ENCODE measurements at places on chromosomes 16 and 17. TPM values are rescaled to one million over a fixed set of nuclear protein-coding genes. Genes with fewer than 3 reads are reported as not detected.
A peak's percentile ranks its signal among the peaks of the same experiment; 100 is the strongest.

GRCh38 chr17:69302682-69303081, 24.3 kb downstream of the ABCA5 start:
- H3K36me3 ChIP-seq = no peaks in the 10 kb centered on the region
- no peak for DNase-seq
- no peaks in the 10 kb centered on the region for H3K4me1 ChIP-seq
- H3K27me3 ChIP-seq = no peaks in the 10 kb centered on the region
- H3K27ac ChIP-seq = no peak overlapping the region

DNA sequence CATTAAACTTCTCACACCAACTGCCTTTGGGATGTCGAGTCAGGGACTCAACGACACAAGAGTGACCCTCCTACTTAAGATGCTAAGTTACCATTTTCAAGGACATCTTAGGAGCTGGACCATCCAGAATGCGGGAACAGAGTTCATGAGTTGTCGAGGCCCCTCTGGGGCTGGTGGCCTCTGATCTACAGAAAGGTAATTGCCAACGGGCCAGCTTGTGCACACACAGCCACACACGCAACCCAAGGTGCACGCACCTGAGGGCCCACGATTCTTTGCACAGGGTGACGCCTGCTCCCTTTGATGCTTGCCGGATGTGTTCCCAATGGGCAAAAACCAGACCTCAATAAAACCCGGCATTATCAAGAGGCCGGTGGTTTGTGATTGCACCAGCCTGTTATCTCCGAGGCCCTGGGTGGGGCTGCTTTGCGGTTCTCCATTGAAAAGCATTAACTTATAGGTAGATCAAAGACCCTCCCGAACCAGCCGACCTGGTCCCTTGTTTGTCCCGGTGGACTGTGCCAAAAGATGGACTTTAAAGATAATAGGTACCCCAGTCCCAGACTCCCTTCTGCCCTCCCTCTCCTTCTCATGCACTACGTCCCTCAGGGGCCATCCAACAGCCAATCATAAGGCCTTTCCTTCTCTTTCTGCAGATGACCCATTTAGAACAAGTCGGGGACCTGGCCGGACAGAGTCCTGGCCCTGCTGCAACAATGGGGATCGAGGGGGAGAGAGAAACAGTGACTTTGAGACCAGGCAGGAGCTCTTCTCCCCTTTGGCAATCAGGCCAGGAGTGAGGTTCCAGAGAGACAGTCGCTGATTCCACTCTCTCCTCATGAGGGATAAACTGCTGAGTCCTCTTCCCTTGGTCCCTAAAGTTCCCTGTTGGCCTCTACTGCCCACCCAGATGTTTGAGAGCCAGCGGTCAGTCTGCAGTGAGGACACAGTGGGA, 292.5 kb downstream of the SOX9 start:
- H3K4me1 ChIP-seq = no peaks in the 10 kb centered on the region
- no peak overlapping the region for H3K4me3 ChIP-seq
- no peak overlapping the region for H3K27ac ChIP-seq
- H3K27me3 ChIP-seq = no peaks in the 10 kb centered on the region
- DNase-seq = no peak

GRCh38 chr17:7586673-7587419, 3.0 kb downstream of the SOX15 start:
- H3K27ac ChIP-seq = no peak overlapping the region
- peaks cover 9% of the 10 kb centered on the region for H3K36me3 ChIP-seq
- no peak for DNase-seq
- H3K4me3 ChIP-seq = no peak overlapping the region

GRCh38 chr16:6439129-6439528, 893.5 kb upstream of the RBFOX1 start:
- no peaks in the 10 kb centered on the region for H3K36me3 ChIP-seq
- H3K4me1 ChIP-seq = no peaks in the 10 kb centered on the region
- H3K27me3 ChIP-seq = no peaks in the 10 kb centered on the region
- H3K4me3 ChIP-seq = no peak overlapping the region
- H3K27ac ChIP-seq = no peak overlapping the region

GRCh38 chr17:48251950-48252349, 144.4 kb downstream of the SNX11 start:
- no peak overlapping the region for H3K4me3 ChIP-seq
- H3K4me1 ChIP-seq = no peaks in the 10 kb centered on the region
- no peak overlapping the region for H3K27ac ChIP-seq
- H3K27me3 ChIP-seq = no peaks in the 10 kb centered on the region
- DNase-seq = no peak
- no peaks in the 10 kb centered on the region for H3K36me3 ChIP-seq

DNA sequence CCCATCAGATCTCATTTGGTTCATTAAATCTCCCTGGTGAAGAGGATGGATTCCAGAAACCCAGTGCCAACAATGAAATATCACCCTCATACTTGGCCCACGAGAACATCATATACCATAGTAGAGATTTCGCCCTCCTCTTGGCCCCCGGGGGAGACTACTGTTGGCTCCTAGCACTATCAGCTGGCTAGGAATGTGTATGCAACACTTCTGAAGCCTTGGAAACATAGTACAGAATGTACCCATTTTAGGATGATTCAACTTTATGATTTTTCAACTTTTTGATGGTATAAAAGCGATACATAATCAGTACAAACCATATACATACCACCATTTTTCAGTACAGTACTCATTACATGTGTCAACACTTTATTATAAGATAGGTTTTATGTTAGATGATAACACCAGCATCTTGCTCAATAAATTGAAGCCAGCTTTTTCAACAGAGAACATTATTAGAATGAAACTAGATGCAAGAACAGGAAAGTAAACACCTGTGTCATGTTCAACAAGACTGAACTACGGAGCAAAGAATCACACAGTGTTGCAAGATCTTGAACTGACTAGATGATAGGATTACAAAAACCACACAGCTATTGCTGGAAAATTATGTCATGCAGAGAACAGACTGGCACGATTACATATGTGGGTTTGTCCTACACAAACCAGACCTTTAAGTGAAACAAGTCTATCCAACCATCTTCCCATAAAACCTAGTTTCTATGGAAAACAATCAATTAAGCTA, 17.2 kb downstream of the RSL1D1 start:
- H3K27ac ChIP-seq = no peak overlapping the region
- H3K36me3 ChIP-seq = peaks cover 15% of the 10 kb centered on the region
- H3K27me3 ChIP-seq = no peaks in the 10 kb centered on the region

GRCh38 chr17:82490512-82491195, 28.9 kb upstream of the FOXK2 start:
- no peaks in the 10 kb centered on the region for H3K27me3 ChIP-seq
- H3K27ac ChIP-seq = no peak overlapping the region
- H3K4me1 ChIP-seq = peaks cover 10% of the 10 kb centered on the region
- H3K4me3 ChIP-seq = no peak overlapping the region
- DNase-seq = no peak
- H3K36me3 ChIP-seq = peaks cover 1% of the 10 kb centered on the region

DNA sequence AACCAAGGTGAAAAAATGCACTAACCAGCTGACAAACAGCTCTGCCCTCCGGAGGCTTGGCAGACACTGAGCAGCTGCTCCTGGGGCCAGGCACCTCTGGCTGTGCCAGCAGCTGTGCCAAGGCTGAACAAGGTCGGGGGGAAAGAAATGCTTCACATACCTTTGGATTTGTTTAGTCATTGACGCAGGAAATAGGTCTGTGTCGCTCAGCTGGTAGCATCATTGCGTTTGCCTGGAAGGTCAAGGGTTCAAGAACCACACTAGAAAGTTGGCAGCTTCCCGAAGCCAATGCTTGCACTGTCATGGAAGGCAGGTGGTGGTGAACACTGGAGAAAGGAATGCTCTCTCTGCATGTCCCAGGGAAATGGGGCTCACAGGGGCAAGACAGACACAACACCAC, 63.5 kb downstream of the PCTP start:
- H3K27ac ChIP-seq = peak overlapping the region; percentile 68
- H3K4me1 ChIP-seq = no peaks in the 10 kb centered on the region
- no peak for DNase-seq
- no peak overlapping the region for H3K4me3 ChIP-seq
- no peaks in the 10 kb centered on the region for H3K27me3 ChIP-seq

The RTN4RL1 gene
- 0.32 TPM for polyA plus RNA-seq

DNA sequence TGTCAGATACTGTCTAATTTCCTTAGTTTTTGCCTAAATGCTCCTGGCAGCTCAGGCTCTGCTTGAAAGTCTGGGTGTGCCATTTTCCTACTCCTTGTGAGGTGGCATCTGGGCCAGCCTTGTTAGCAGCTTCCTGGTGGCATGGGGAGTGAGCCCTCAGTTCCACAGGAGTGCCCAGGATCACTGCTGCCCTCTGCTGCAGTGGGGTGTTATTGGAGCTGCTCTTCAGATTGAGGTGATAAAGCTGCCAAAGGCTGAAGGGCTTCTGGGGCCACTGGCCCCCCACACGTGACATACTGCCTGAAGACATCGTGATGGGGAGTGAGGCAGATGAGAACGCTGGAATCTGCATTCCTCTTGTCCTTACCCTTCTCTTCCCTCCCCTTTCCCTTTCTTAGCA, 27.4 kb downstream of the CEP95 start:
- H3K4me1 ChIP-seq = no peaks in the 10 kb centered on the region
- no peak overlapping the region for H3K4me3 ChIP-seq
- no peaks in the 10 kb centered on the region for H3K27me3 ChIP-seq
- no peak for DNase-seq
- no peak overlapping the region for H3K27ac ChIP-seq
- H3K36me3 ChIP-seq = peaks cover 68% of the 10 kb centered on the region

DNA sequence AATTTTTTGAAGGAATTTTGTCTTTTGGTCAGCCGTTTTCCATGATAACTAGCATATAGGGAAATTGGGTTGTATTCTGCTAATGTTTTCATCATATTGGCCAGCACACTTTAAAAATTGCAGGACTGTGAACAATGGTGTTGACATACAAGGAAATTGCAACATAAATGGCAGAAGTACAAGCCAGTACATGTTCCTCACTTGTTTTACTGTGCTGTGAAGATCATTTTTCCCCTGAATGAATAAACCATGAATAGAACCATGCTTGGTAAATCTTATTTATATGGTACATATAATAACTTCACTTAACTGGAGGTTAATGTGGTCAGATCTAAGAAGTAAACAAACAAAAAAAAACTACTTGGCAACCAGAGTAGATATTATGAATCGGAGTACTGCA, 22.8 kb downstream of the OMG start:
- H3K27ac ChIP-seq = no peak overlapping the region
- no peak for DNase-seq
- H3K4me1 ChIP-seq = no peaks in the 10 kb centered on the region
- no peak overlapping the region for H3K4me3 ChIP-seq
- no peaks in the 10 kb centered on the region for H3K36me3 ChIP-seq

DNA sequence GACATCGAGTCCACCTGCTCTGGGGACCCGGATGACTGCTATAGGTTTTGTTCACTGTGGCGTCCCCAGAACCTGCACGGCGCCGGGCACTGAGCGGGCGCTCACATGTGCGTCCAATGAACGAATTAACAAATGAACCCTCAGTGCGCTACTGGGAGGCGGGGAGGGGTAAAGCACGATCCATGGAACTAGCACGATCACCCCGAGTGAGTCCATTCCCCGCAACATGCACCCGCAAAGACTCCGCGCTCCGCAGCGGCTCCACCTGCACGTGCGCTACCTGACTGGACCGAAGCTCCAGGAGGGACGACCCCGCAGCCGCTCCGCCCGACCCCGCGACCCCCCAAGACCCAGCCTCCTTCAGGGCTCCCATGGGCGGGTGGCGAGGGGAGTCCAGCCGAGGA, 491 bp downstream of the TRAP1 start:
- H3K4me3 ChIP-seq = peak overlapping the region; percentile 88
- H3K27me3 ChIP-seq = no peaks in the 10 kb centered on the region
- no peaks in the 10 kb centered on the region for H3K36me3 ChIP-seq
- DNase-seq = no peak
- peaks cover 15% of the 10 kb centered on the region for H3K4me1 ChIP-seq

The TANGO6 gene
- 19.5 TPM for polyA plus RNA-seq

DNA sequence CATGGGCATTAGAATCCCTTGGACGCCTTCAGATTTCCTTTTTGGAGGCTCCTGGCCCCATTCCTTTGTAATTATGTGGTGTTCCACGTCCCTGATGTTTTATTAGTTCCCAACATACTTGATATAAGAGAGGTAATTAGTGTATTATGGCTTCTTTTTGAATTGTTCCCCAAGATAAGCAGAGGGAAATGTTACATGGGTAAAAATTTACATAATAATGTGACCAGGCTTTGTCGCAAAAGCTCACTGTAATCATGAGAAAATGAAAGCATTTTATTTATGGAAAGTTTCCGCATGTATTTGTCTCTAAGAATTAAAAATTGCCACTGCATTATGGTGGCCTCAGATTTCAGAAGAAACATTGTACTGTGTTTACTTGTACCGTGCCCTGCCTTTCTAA, 177.8 kb downstream of the PRKCA start:
- H3K36me3 ChIP-seq = no peaks in the 10 kb centered on the region
- no peaks in the 10 kb centered on the region for H3K27me3 ChIP-seq
- H3K27ac ChIP-seq = no peak overlapping the region
- no peak for DNase-seq
- no peaks in the 10 kb centered on the region for H3K4me1 ChIP-seq

GRCh38 chr17:79819085-79819484, 20.2 kb downstream of the CBX4 start:
- H3K4me1 ChIP-seq = peaks cover 10% of the 10 kb centered on the region
- no peaks in the 10 kb centered on the region for H3K36me3 ChIP-seq
- H3K27me3 ChIP-seq = peaks cover 26% of the 10 kb centered on the region
- H3K4me3 ChIP-seq = no peak overlapping the region

DNA sequence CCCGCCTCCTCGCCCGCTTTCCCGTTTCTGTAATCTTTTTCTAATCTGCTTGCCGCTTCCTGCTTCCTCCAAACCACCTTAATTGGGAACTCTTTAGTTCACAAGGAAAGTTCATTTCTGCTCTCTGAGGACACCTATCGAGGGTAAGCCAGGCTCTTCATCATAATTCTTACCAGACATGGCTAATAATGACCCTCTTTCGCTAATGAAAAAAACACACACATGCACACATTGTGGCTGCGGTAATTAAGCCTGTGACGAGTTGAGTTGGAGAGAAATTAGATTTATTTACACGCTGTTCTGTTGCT, 100.6 kb downstream of the ZNF423 start:
- H3K27me3 ChIP-seq = peaks cover 14% of the 10 kb centered on the region
- H3K36me3 ChIP-seq = no peaks in the 10 kb centered on the region
- no peak overlapping the region for H3K4me3 ChIP-seq
- H3K27ac ChIP-seq = no peak overlapping the region
- H3K4me1 ChIP-seq = no peaks in the 10 kb centered on the region
- DNase-seq = no peak

DNA sequence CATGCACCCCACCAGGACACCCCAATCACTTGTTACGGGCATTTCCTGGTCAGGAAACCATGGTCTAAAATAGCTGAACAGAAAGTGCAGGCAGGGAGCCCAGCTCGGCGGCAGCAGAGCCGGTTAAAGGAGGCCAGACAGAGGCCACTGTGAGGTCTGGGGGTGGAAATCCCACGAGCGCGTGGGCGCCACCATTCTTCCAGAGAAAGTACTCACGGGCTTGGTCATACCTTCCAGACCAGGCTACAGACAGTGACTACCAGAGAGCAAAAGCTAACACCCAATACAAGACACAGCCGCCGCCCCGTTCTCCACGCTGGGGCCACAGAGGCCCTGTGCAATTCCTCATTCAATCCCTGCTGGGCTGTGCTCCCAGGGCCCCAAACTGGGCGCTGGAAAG, 11.9 kb downstream of the CEP131 start:
- H3K27ac ChIP-seq = no peak overlapping the region
- DNase-seq = no peak
- H3K36me3 ChIP-seq = no peaks in the 10 kb centered on the region
- no peaks in the 10 kb centered on the region for H3K4me1 ChIP-seq
- H3K27me3 ChIP-seq = no peaks in the 10 kb centered on the region

The CBX8 gene
- 0.91 TPM for polyA plus RNA-seq
